ENCODE measurements at places on chromosomes 7 and 10. TPM values are rescaled to one million over a fixed set of nuclear protein-coding genes. Genes with fewer than 3 reads are reported as not detected.

GRCh38 chr10:127993056-127993690, 86.3 kb downstream of the PTPRE start:
- H3K27me3 ChIP-seq, result no peaks in the 10 kb centered on the region
- H3K27ac ChIP-seq, result no peak overlapping the region
- DNase-seq, result no peak
- no peaks in the 10 kb centered on the region for H3K36me3 ChIP-seq
- peaks cover 26% of the 10 kb centered on the region for H3K4me1 ChIP-seq

- no peaks in the 10 kb centered on the region for H3K27me3 ChIP-seq
- H3K36me3 ChIP-seq, result peaks cover 14% of the 10 kb centered on the region
- H3K4me3 ChIP-seq, result no peak overlapping the region
- H3K27ac ChIP-seq, result no peak overlapping the region
Measured at GRCh38 chr10:63173468-63174232, 40.5 kb downstream of the NRBF2 start.

DNA sequence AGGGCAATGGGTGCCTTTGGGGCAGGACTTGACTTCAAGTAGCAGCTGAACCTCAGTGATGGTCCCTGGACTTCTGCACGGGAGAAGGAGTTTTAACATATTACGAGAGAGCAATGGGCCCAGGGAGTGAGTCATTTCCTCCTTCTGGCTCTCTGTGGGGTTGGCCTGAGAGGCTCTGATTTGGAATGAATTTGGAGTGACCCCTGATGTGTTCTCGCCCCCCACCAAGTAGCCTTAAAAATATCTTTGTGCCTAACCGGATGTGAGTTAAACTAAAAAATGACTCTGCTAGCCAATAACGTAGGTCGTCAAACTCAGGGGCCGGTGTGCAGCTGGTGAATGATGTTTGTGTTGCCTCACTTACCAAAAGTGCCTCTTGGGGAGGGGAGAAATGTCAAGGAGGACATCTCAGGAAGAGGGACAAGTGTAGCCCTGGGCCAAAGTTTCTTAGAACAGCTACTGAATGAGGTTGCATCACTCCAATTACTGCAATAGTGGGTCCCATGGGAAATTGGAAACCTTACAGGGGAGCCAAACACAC, 656.6 kb downstream of the INHBA start:
- H3K4me3 ChIP-seq, result no peak overlapping the region
- no peaks in the 10 kb centered on the region for H3K27me3 ChIP-seq
- H3K4me1 ChIP-seq, result peaks cover 31% of the 10 kb centered on the region
- H3K36me3 ChIP-seq, result no peaks in the 10 kb centered on the region

GRCh38 chr7:120926943-120927346, 23.6 kb upstream of the ING3 start:
- H3K4me1 ChIP-seq, result no peaks in the 10 kb centered on the region
- no peaks in the 10 kb centered on the region for H3K27me3 ChIP-seq
- DNase-seq, result no peak

- no peak overlapping the region for H3K4me3 ChIP-seq
- no peaks in the 10 kb centered on the region for H3K36me3 ChIP-seq
- peaks cover 20% of the 10 kb centered on the region for H3K27me3 ChIP-seq
- H3K27ac ChIP-seq, result no peak overlapping the region
- no peak for DNase-seq
Measured at GRCh38 chr10:110160081-110160480, 47.3 kb upstream of the MXI1 start.

DNA sequence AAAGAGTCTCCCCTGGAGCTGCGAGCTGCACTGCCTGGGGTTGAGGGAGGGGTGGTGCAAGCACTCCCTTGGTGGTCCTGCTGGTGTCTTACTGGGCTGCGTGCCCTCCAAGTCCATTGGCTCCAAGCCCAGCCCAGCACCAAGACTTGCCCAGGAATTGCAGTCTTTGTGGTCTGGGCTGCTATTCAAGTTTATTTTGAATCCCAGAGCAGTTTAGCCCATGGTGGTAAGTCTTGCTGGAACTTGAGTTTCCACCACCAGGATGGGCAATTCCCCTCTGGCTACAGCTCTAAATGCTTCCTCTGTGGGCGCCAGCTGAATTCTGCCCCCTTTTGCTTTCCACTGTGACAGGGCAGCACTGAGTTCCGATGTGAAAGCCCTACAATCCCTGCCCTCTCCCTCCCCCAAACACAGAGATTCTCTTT, 25.1 kb downstream of the GALNT11 start:
- H3K27me3 ChIP-seq, result no peaks in the 10 kb centered on the region
- H3K4me3 ChIP-seq, result no peak overlapping the region
- peaks cover 28% of the 10 kb centered on the region for H3K36me3 ChIP-seq
- H3K27ac ChIP-seq, result no peak overlapping the region
- H3K4me1 ChIP-seq, result peaks cover 10% of the 10 kb centered on the region
- no peak for DNase-seq

DNA sequence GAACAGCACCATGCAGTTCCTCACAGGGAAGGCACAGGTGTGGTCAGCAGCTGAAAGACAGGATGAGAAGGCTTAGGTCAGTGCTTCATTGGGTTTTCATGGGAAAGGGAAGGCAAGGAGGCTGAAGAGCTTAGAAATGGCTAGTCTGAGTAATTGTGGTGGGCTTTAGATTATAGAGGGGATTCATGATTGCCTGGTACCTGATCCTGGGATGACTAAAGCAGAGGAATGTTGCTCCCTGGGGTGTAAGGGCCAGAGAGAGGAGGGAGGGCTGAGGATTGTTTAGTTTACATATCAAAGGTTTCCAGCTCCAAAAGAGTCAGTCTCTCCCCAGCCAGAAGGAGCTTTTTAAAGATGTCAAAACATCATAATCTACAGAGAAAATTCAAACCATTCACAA, 396.3 kb upstream of the POM121L12 start:
- H3K4me3 ChIP-seq, result no peak overlapping the region
- H3K36me3 ChIP-seq, result no peaks in the 10 kb centered on the region
- no peak for DNase-seq
- no peaks in the 10 kb centered on the region for H3K27me3 ChIP-seq
- H3K27ac ChIP-seq, result no peak overlapping the region

DNA sequence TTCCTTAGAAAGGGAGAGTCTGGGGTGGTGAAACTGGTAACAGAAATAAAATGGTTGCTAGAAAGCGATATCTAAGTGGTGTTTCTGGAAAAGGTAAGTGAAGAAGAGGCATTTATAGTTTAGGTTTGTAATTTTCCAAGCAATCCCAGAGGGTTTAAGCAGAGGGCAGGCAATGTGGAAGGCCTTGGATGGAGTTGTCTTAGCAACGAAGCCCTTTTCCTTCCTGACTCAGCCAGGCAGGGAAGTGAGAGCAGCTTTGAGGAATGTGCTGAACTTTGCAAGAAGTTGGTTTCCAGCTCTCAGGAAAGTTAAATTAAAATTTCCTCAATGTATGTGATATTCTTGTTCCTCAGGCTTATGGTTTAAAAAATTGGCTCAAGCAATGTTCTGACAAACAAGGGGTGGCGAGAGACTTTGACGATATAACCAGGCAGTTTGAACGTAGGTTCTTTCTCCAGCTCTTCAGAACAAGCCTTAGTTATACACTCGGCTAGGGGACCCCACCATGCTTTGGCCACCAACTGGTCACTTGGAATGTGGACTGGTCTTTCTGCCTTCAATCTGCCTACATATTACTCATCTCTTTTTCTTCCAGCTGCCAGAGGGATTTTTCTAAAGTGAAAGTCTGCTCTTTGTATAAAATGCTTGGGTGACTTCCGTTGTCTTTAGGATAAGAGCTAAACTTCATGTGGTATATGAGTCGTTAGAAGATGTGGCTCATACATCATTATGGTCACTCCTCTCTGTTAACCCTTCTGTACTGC, 66.9 kb upstream of the SLC25A13 start:
- no peaks in the 10 kb centered on the region for H3K27me3 ChIP-seq
- H3K4me3 ChIP-seq, result no peak overlapping the region
- no peaks in the 10 kb centered on the region for H3K36me3 ChIP-seq
- H3K27ac ChIP-seq, result no peak overlapping the region
- H3K4me1 ChIP-seq, result peaks cover 3% of the 10 kb centered on the region

GRCh38 chr7:116842371-116842770, 20.0 kb upstream of the CAPZA2 start:
- peaks cover 5% of the 10 kb centered on the region for H3K27me3 ChIP-seq
- no peak for DNase-seq
- no peak overlapping the region for H3K4me3 ChIP-seq
- no peaks in the 10 kb centered on the region for H3K36me3 ChIP-seq
- H3K27ac ChIP-seq, result no peak overlapping the region

DNA sequence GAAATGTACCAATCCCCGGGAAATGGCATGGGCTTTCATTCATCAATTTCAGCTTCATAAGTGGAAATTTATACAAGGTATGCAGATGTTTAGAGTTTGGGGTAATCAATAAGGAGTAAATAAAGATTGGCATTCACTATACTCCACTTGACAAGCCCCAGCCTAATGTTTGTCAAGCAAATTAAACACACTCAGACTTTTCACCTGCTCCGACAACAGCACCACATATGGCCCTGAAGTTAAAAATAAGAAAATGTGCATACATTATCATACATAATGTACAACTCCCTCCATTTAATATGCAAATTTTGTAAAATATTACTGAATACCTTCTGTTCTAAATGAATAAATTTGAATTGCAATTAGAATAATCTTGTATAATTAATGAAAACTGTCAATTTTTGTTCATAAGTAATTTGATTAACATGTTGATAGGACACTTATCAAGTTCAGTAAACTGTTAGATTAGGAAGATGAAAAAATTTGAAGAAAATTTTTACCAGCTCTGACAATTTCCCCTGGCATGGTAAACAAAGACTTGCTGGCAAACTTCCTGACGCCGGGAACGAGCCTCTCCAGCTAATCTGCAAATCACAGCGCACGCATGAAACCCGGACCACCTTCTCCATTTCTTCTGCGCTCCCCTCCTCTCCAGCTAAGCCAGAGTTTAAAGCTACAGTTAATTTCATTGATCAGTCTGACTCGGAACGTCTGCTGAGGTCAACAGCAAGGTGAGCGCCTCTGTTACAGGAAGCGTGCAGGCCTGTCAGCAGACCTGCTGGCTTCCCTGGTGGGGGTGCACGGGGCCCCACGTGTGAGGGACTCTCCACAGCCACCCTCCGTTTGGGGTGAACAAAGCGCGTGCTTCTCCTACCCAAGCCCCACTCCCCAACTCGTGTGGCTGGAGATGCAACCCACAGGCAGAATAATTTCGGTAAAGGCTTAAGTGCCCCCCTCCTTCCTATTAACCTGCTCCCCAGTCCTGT, 70.7 kb downstream of the EBF3 start:
- peaks cover 46% of the 10 kb centered on the region for H3K4me1 ChIP-seq
- H3K27me3 ChIP-seq, result peaks cover 8% of the 10 kb centered on the region
- DNase-seq, result no peak
- H3K27ac ChIP-seq, result no peak overlapping the region
- H3K36me3 ChIP-seq, result no peaks in the 10 kb centered on the region
- H3K4me3 ChIP-seq, result no peak overlapping the region

DNA sequence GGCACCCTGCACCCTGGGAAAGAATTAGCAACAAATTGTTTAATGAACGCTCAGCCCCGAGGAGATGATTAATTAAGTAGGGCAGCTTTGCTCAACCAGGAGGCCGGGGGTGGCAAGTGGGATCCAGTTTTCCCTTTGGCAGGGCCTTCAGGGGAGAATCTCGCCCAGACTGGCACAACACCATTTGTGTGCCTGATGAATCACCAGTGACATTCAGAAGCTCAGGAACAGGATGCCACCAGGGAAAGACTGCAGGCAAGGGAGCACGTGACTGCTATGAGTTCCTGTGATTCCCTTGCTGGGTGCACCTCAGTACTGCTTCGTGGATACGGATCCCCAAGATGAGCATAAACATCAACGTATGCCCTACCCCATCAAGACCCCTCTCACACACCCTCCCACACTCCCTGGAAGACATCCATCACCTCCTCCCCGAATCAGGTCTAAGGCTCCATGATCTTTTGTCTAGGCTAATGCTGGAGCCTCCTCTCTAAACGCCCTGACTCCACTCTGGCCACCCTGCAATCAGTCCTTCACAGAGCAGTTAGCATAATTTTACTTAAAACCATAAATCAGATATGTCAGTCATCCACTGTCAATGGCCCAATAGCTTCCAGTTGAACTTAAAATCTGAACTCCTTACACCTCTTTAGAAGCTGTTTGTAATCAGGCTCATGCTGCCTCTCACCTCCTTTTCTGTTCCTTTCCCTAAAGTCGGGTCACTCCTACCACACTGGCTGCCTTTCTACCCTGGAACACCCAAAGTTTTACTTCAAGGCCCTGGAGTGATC, 109.2 kb upstream of the AGK start:
- DNase-seq, result no peak
- H3K27ac ChIP-seq, result no peak overlapping the region
- H3K4me1 ChIP-seq, result no peaks in the 10 kb centered on the region

DNA sequence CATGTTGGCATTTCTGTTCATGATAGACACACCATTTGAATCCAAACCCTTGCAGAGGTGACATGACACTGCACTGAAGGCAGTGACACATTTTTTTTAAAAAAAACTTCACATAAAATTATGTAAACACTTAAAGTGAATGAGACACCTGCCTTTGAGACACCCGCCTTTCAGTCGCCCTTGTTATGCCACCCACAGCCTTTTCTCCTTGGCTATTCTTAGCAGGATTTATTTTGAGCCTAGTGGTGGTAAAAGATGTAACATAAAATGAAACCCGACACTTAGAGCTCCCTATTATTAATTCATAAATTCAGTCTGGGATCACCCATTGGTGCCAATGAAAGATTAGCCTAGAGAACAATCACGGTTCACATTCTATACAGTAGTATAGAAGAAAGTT, 161.3 kb downstream of the DYNC1I1 start:
- H3K27ac ChIP-seq, result no peak overlapping the region
- peaks cover 36% of the 10 kb centered on the region for H3K27me3 ChIP-seq
- no peak overlapping the region for H3K4me3 ChIP-seq

DNA sequence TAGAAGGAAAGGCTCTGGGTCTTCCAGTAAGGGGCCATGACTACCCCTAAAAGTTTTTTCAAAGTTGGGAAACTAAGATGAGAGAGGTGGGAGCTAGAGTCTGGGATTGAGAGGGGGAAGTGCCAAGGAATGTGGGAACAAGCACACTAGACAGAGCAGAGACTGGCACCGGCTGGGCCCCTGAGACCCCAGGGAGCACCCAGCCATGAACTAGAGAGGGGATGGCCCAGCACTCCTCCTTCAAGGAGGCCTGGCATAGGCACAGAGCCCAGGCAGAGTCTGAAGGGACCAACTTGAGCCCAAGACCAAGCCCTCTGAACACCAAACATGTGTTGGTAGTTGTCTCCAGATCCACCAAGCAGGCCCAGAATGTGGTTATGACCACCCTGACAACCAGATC, 119.0 kb downstream of the GRID1 start:
- H3K27me3 ChIP-seq, result no peaks in the 10 kb centered on the region
- no peak for DNase-seq
- H3K4me3 ChIP-seq, result no peak overlapping the region
- no peak overlapping the region for H3K27ac ChIP-seq

MLXIPL gene
- 1.1 TPM for total RNA-seq

CARD11 gene
- total RNA-seq, result 0.59 TPM

Data from neural crest cell (in vitro differentiated cells).